ENCODE measurements at places on chromosomes 6 and 20. TPM values are rescaled to one million over a fixed set of nuclear protein-coding genes. Genes with fewer than 3 reads are reported as not detected.

ETV7 gene
- not detected for total RNA-seq

PPP1R16B gene
- total RNA-seq: 0.26 TPM

NKAPL gene
- 0.79 TPM for total RNA-seq

CTCFL gene
- not detected for total RNA-seq

FGD2 gene
- total RNA-seq: under 0.01 TPM

Data from bronchial epithelial cell (primary cell).